ENCODE measurements at places on chromosomes 12 and 14.

DNA sequence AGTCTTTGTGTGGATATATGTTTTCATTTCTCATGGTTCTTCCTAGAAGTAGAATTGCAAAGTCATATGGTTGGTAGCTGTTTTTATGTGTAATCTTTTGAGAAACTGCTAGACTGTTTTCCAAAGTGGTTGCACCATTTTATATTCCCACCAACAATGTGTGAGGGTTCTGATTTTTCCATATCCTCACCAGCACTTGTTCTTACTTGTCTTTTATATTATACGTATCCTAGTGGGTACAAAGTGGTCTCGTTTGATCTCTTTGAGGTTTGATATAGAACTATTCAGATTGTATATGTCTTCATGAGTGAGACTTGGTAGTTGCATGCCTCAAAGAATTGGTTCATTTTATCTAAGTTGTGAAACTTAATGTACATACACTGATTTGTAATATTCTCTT, 91.3 kb downstream of the BEGAIN start:
- DNase-seq, result no peak

DNA sequence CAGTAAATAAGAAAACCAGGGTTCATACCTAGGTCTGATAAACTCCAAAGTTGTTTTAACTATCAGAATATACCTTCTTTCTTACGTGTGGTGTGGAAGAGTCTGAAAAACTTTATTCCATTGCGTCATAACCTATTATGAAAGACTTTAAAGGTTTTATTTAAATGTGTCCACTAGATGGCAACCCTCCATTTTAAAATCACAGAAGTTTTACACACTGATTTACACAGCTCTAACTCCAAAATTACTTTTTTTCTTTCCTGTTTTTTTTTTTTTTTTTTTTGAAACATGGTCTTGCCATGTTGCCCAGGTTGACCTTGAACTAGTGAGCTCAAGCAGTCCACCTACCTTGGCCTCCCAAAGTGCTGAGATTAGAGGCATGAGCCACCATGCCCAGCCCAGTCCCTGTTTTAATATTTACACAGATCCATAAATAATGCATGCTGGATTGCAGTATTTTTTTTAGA, 17.3 kb upstream of the TMPRSS12 start:
- no peak for DNase-seq

DNA sequence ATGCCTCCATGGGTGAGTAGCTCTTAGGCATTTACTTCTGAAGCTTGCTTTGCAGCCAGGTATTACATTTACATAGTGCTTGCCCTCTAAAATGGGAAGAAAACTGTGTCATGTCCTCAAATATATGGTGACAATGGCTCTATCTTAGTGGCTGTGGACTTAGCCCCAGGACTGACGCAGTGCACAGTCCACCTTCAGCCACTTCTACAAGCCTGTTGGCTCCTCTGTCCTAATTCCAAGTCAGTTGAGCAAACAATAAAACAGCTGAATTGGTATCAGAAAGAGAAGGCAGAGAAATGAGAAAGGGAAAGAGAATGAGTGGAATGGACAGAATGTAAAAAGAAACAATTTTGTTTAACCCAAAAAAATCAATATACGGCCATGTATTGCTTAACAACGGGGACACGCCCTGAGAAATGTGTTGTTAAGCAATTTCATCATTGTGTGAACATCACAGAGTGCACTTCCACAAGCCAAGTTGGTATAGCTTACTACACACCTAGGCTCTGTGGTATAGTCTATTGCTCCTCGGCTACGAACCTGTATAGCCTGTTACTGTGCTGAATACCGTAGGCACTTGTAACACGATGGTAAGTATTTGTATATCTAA, 93.5 kb downstream of the GRIN2B start:
- no peak for DNase-seq

GRCh38 chr14:24889843-24890242, 160.1 kb downstream of the STXBP6 start:
- no peak for DNase-seq

DNA sequence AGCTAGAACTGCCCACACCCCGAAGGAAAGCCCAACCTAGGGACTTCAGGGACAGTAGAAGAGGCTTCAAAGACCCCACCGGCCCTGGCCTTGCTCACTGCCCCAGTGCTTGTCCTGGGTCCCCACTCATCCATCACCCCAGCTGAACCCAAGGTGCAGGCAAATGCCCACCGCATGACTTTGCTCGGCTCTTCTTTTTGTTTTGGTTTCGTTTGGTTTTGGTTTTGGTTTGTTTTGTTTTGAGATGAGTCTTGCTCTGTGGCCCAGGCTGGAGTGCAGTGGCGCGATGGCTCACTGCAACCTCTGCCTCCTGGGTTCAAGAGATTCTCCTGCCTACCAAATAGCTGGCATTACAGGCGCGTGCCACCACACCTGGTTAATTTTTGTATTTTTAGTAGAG, 9.0 kb downstream of the CCDC85C start:
- no peak for DNase-seq

DNA sequence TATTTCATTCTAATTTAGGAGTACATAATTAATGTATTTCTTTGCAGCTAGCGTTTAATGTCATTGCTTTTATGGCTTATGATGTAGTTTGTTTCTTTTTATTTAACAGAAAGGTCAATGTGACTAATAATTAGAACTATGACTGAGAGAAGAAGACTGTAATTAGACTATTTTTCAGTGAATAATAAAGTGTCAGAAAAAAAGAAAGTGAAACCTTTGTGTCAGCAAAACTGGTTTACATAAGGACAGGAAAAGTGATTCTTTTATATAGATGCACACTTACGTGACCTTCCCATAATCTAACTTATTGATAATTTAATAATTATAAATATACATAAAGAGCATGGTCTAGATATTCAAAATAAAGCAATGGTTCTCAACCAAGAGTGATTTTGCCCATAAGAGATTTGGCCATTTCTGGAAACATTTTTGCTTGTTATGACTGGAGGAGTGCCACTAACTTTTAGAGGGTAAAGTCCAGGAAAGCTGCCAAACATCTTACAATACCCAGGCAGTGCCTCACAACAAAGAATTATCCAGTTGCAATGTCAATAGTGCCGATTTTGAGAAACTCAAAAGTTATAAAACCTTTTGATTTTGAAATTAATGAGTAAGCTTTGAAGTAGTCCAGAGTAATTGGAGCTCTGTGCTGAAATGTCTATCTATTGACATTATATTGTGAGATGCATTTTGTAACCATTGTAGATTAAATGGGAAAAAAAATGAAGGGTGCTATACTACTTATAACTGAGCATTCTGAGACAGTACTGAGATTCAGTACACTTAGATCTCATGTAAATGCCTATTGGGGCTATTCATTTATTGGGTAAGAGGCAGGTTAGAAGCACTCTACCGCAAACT, 227.1 kb downstream of the C12orf50 start:
- no peak for DNase-seq

- DNase-seq, result no peak
These were observed 343.4 kb downstream of the DPF3 start for GRCh38 chr14:72550513-72550912.

DNA sequence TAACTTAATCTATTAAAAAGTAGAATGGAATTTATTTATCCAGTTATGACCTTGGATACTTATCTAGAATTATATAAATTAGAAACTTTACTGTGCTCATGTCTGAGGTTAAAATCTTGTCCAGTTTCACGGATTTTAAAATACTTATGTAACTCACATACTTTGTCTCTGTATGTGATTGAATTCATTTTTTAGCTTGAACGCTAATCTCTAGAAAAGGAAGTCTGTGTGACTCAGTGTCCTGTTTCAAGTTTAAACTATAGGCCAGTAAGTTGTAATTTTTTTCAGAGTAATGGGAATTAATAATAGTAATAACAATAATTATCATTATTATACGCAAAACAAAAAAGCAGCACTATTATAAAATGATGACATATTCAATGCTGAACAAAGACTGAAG, 168.6 kb downstream of the CPNE8 start:
- no peak for DNase-seq

DNA sequence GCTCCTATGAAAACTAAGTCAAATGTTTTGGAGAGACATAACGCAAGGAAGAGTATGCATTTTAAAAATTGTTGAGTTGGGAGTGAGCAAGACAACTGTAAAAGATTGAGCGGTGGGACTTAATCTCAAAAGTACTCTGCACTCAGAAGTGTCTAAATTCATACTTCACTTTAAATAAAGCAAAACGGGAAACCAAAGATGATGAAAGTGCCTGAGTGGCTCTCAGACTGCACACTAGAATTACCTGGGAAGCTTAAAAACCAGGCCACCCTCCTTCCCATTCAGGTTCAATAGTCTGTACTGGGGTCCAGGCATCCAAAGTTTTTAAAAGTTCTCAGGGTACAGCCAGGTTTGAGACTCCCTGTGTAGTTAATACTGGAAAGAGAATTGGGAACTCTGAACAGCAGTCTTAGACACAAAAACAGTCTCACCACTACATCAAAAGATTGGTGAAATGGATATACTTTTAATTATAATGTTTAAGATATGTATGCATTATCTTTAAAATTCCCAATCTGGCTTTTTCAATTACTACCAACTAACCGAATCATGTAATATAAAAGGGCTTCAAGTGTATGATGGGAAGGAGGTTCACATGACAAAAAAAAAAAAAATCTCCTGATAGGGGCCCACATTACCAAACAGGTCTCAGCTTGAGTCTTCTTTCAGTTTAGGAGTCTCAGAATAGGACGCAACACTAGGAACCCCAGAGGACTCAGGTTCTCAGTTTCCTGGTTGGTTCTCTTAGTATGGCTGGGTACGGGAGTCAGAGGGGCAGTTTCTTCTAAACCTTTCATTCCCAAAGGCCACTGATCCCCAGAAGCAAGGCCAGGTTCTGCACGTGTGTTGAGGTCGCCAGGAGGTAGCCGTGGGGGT, 1.0 kb downstream of the HOMEZ start:
- no peak for DNase-seq

DNA sequence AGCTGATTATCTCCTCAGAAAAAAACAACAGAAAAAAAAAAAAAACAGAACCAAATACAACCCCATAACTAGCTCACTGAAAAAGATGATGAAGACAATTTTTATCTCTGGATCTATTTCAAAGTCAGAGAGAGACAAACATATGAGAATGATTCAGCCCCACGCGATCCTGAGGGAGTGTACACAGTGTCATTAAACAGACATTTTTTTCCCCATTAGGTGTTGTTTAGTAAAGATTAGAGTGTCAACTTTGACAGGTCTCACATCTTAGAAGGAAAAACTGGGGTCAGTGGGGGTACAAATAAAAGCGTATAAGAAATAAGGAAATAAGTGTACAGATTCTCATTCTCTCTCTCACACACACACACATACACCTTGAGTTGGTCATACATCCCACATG, 635.4 kb downstream of the NRXN3 start:
- DNase-seq, result no peak

DNA sequence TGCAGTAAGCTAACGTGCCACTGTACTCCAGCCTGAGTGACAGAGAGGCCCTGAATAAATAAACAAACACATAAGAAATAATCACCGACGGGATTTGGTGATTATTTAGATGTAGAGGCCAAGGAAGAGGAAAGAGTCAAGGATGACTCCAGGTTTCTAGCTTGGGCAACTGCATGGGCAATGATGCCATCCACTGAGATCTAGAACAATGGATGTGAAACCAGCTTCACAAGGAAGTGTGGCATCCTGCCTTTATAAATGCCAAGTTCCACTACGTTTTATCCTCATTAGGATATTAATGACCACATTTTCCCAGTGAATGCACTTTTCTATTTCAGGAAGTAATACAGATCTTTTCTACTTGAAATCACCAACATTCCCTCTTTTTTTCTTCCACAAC, 10.9 kb upstream of the PTGER2 start:
- DNase-seq, result no peak

DNA sequence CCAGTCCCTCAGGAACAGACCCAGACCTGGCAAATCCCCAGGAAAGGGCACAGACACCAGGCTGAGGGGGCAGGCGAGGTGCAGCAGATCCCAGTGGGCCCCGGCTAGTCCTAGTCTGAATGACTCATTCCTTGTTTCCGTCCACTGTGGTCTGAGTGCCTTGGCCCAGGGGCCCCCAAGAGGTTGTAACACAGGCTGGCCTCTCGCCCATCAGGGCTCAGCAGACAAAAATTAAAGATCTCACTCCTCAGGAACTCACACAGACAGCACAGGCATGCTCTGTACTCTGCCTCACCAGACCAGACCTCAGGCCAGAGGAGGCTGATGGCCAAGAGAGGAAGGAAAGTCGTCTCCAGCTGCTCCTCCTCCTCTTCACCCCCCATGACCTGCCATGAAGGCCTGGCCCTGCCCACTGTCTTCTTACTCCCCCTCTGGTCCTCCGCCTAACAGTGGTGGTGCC, 7.7 kb upstream of the LTBP2 start:
- no peak for DNase-seq

GRCh38 chr12:60180298-60180697, 584.5 kb downstream of the SLC16A7 start:
- DNase-seq, result no peak

- no peak for DNase-seq
These were observed 197.8 kb downstream of the TTC8 start for GRCh38 chr14:89022274-89022673.

DNA sequence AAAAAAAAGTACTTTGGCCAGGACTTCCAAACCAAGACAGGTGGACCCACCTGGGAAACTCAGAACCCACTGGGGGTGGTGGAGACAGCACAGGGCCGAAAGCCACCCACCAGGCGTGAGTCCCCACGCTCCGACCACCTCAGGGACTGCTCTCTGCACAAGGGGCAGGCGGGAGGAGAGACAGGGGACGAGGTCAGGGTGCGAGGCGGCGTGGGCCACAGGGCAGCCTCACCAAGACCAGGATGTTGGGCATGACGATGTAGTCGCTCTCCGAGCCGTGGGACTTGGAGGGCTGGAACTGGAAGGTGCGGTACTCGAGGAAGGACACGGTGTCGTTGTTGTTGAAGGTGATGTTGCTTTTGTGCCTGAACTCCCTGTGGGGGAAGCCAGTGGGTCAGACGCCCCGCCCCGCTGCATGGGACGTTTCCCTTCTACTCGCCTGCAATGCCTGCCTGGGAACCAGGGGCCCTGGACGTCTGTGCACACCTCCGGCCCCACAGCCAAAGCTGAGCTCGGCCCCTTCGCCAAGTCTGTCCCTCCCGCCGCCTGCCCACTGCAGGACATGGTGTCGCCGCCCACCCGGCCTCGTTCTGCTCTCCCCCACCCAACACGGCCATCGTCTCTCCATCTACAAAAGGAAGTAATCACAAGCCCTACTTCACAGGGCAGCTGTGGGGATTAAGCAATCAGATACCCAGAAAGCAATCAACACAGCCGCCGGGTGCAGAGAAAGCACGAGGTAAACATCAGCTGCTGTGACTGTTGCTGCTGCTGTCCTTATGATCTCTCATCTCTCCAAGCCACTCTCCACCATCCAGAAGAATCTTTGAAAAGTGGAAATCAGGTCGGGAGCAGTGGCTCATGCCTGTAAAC, 48.7 kb downstream of the SCARB1 start:
- no peak for DNase-seq

- no peak for DNase-seq
These were observed 535.3 kb downstream of the GALC start for GRCh38 chr14:87457720-87458119.

GRCh38 chr14:68390741-68391140, 402.1 kb downstream of the ZFP36L1 start:
- DNase-seq, result no peak

All from stimulated activated CD8-positive, alpha-beta memory T cell treated with anti-CD3 and anti-CD28 coated beads, Interleukin-7, amount 100 ng/mL, for 24 hours (primary cell).